Breast epithelium (tissue), 4 donors: ENCODE measurements at places on chromosomes 6 and 20. TPM values are rescaled to one million over a fixed set of nuclear protein-coding genes. Genes with fewer than 3 reads are reported as not detected.

RUNX2 gene
- total RNA-seq = 2.7 TPM

GRCh38 chr6:14207448-14207847, 89.9 kb downstream of the CD83 start:
- no peak overlapping the region for H3K27ac ChIP-seq
- peaks cover 5% of the 10 kb centered on the region for H3K4me1 ChIP-seq
- H3K27me3 ChIP-seq = no peaks in the 10 kb centered on the region

PCSK2 gene
- 0.16 TPM for total RNA-seq

DNA sequence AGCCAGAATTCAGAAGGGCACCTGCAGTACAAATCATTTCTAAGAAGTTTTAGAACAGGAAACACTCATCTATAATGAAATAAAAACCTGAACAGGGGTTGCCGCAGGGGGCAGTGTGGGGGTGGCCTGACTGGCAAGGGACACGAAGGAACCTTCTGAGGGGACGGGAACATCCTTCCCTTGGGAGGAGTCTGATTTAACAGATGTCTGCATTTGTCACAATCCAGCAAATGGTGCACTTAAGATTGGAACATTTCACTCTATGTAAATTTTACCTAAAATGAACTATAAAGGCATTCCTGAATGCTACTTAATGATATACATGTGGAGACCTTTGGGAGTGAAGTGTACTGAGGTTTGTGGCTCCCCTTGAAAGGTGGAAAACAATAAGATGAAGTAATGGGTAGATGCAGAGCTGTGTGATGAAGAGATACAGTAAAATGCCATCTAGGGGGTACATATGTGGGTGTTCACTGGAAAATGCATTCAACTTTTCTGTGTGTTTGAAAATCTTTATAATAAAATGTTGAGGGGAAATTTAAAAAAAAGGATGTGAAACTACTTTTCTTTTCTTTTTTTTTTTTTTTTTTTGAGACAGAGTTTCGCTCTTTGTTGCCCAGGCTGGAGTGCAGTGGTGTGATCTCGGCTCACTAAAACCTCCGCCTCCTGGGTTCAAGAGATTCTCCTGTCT, 89.5 kb downstream of the SNX5 start:
- no peak overlapping the region for H3K4me3 ChIP-seq
- H3K4me1 ChIP-seq = peaks cover 14% of the 10 kb centered on the region
- H3K27me3 ChIP-seq = no peaks in the 10 kb centered on the region

DNA sequence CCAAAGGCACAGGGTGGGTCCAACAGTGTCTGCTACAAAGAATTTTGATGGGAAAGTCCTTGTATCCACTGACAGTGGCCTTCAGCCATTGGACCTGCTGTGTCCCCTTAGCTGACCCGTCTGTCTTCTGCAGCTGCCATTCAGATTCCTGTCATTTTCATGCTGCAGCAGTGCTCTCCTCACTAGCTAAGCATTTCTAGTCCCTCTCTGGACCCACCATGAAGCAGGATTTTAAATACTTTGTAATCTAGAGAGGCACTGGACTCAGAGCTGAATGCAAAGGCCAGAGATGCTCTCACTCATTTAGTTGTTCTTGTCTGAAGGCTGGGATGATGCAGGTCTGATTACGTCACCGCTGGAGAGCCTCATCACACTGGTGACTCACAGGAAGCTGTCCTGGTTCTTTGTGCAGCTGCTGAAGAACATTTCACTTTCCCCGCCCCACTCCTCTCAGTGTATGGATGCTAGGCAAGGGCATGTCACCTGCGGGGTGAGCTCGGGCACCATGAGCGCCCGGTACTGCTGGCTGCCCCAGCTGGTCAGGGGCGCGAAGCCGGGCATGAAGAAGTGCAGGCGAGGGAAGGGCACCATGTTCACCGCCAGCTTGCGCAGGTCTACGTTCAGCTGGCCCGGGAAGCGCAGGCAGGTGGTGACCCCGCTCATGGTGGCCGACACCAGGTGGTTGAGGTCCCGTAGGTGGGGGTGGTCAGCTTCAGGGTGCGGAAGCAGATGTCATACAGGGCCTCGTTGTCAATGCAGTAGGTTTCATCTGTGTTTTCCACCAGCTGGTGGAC, 19.4 kb upstream of the TUBB2A start:
- H3K27ac ChIP-seq = no peak overlapping the region
- H3K4me1 ChIP-seq = no peaks in the 10 kb centered on the region
- no peaks in the 10 kb centered on the region for H3K27me3 ChIP-seq
- DNase-seq = no peak
- H3K4me3 ChIP-seq = no peak overlapping the region
